ENCODE measurements at places on chromosomes 12 and 14.

DNA sequence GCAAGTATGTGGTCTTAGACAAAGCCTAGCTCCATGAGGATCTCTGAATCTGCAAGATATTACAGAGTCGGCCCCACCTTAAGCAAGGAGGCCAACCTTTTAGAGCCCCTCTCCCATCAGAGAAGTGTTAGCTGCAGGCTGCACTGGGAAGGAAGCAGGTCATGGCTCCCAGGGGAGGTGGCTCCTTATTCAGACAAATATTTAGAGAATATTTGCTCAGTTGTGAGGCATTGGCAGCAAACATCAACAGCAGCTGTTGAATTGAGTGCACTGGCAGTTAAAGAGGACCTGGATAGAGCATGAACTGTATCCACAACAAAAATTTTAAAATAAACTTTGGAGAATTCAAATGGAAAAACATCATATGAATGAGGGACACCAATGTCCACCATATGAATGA is 44.7 kb downstream of the FSCB start:
- no peak for DNase-seq

GRCh38 chr12:14999695-15000365 is 27.0 kb downstream of the PDE6H start:
- DNase-seq = no peak

DNA sequence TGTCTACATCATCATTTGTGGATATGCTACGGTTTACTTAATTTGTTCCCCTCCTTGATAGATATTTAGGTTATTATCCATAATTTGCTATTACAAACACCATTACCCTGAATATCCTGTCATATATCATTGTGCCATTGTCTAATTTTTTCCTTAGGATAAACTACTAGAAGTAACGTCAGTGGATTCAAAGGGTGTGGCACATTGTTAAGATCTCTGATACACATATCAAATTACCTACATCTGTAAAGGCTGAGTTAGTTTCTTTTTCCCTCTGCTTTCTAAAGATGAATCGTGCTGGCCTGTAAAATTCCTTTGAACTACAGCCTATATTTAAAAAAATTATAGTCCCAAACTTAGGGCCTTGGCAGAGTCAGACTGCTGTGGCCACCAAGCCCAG is 53.9 kb upstream of the STRN3 start:
- DNase-seq = no peak

- peak; percentile 91 for DNase-seq
Measured at GRCh38 chr12:107131832-107132616, 38.7 kb upstream of the CRY1 start.

DNA sequence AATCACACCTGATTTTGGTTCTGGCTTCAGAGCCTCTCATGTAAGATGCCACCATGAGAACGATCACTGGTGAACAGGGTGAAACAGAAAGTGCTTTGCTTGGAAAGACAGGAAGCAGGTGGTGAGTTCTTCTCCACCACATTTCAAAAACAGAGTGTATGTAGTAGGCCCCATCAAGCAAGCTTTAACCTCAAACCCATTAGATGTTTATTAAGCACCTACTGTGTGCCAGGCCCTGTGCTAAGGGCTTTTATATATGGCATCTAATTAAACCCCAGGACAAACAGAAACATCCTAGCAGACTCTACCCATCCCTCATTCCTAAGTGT is 47.8 kb upstream of the MED13L start:
- DNase-seq = no peak

DNA sequence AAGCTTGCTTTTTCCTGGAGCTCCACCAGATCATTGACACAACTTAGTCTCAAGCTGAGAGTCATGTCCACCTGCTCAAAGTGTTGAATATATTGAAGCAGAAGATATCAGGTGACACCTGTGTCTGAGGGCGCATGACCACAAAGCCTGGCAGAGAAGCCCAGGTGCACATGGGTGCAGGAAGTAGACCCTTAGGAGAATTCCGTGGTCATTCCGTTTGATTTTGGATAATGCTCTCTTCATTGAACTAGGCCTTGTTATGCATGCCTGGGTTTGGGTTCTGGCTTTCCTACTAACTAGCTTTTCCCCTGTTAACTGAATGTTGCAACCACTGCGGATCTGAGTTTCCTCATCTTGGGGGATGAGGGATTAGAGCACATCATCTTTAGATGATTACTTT is 7.1 kb downstream of the ARHGDIB start:
- DNase-seq = no peak

GRCh38 chr14:66543996-66544395 is 36.0 kb downstream of the GPHN start:
- no peak for DNase-seq

DNA sequence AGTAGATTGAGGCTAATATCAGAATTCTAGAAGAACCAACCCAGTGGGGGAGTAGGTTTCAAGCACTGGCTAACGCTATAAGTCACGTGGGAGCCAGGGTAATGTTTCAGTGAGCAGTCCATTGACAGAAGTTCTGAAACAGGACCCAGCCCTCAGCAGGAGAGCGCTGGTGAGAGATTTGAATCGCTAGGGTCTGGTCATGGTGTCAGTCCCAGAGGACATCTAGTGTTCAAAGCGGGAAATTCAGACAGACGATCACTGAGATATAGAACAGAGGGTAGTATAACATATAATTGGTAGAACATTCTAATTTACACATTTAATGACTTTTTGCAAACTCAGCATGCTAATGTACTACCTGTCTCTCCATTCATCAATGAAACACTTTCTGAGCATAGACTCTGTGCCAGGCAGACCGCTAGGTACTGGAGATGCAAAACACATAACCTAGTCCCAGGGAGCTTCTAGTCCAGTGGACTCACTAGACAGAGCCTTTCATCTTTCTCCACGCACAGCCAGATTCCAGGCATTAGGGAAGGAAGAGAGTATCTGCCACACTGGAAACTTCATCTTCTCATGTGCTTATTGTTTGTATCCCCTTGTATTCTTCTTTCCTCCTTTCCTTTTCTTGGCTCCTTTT is 35.4 kb upstream of the RNASE3 start:
- peak; percentile 80 for DNase-seq

- peak; percentile 26 for DNase-seq
Measured at GRCh38 chr12:117284140-117284539, 77.3 kb downstream of the NOS1 start.

DNA sequence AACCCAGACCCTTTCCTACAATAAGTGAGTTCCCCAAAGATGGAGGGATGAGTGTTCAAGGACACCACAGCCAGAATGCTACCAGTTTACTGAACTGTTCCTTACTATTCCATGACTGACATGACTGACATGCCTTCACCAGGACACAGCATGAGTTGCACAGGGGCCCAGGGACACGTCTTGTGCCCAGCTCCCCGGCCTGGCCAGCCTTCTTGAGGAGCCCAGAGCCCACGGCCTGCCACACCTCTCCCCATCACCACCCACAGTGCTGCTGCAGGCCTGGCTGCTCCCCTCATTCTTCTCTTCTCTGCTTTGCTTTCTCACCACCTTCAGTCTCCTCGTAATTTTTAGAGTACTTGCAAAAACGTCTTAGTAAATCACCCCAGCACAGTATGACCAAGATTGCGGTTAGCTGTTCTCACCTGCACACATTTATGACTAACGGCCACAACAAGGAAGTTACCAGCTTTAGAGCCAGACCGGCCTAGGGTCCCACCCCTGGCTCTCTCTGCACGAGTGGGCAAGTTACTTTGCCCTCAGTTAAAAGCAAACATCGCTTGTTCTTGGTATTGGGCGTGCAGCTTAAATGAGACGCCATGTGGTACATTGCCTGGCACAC is 18.5 kb downstream of the PPP2R5E start:
- DNase-seq = no peak

DNA sequence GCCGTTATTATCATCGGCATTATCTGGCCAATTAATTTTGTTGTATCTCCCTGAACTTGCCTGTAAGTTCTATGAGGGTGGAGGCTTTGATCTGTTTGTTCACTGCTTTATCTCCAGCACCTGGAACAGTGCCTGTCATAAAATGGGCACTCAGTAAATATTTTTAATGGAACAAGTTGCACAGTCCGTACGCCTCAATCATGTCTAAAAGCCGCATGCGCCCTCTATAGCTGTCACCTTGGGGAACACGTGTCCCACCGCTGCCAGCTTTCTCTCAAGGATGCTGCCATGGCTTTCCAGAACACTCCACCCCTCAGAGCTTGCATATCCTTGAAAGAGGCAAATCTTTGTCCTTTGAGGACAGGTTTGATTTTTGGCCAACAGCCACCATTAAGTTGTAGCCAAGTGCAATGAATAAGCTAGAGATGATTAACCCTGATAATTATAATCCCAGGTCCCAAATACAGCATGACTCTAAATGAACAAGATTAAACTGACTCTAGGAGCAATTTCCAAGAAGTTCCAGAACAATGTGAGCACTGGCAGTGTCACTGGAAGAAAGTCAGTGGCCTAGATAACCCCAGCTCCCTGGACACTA is 55.1 kb downstream of the ERH start:
- no peak for DNase-seq

DNA sequence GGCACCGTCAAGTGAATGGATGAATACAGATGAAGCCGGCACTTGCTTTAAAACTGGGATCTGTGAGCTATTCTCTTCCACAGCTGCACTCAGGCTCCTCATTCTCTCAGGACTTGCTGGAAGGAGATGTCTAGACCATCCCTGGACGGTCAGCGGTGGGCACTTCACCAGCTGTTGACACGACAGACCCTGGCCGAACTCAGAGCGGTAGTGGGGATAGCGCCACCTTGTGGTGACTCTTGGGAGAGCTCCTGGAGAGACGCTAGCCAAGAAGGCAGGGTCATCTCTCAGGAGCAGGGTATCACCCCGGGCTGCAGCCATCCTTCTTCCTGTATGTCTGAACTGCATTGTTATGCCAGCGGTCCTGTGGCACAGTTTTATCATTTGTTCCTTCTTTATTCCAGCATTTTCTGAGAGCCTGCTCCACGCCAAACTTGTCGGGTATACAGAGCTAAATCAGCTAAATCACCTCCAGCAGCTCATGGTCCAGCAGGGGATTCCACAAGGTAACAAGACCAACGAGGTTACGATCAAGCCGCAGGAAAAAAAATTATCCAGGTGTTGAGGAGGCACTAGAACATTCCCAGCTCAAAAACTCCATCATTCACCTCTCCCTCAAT is 10.0 kb downstream of the WNT1 start:
- peak; percentile 90 for DNase-seq

DNA sequence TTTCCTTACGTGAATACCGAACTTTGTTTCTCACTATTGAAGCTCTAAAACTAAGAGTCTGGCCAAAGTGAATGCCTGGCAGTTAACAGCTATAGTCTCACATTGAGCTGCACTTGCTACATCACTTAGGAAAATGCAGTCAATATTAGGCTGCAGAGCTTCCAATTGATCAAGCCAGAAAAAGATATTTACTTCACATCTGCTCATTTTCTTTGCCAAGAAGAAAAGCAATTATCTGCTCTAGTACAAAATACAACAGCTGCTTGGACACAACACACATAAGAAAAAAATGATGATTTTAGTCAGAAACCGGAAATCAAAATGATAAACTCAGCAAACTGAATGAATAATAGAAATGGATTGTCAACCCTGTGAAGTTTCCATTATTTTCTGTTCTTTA is 45.4 kb downstream of the TMTC1 start:
- no peak for DNase-seq

DNA sequence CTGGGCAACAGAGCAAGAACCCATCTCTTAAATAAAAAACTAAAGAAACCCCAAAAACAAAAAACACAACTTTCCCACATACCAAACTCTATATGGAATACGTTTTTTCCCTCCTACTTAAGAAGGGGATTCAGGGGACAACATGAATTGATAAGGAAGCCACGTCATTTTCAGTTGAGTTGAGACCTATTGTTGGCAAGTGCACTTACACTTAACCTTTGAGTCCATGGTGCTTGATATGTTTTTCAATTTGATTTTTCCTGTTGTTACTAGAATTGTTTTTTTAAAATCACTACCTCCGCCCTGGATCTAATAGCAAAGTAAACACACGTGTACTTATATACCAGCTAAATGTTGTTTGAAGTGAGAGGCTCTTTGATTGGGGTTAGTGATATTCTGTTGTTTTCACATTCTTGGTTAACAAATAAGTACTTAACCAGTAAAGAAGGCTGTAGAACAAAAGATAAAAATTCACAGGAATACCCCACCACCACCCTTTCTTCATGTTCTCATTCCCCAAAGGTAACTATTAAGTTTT is 2.0 kb downstream of the FAM177A1 start:
- DNase-seq = no peak

- no peak for DNase-seq
Measured at GRCh38 chr14:94450722-94451090, 1.9 kb downstream of the SERPINA11 start.

GRCh38 chr12:5871741-5872140 is 73.3 kb downstream of the ANO2 start:
- no peak for DNase-seq

- DNase-seq = no peak
Measured at GRCh38 chr12:87157791-87158190, 871.4 kb downstream of the C12orf50 start.

- no peak for DNase-seq
Measured at GRCh38 chr14:24465805-24466204, 23.2 kb upstream of the SDR39U1 start.

DNA sequence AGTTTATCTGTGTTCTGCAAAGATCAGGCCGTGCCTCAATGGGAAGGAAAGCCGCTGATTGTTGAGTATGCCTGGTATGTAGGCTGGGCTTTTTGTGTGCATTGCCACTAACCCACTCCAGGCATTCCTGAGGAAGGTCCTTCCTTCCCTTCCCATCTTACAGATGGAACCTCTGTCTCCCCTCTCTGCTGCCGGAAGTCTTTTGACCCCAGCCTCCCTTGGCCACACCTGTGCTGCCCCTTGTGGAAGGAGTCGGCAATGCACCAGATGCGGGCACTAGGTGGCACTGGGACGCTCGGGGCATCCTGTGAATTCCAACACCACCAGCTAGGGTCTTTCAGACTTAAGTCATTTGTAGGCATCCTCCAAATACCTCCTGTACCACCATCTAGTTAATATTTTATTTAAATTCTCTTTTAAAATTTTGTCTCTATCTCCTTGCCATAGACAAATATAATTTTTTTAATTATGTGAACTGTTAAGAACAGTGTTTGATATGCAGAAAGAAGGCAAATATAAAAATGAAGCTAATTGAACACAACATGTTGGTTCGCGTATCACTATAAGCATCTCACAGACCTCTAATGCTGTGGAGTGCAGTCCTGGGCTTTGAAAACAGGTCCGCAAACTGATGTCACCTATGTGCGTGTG is 99.6 kb downstream of the RIN3 start:
- DNase-seq = peak; percentile 41

GRCh38 chr14:45998554-45998953 is 653.0 kb downstream of the RPL10L start:
- no peak for DNase-seq

DNA sequence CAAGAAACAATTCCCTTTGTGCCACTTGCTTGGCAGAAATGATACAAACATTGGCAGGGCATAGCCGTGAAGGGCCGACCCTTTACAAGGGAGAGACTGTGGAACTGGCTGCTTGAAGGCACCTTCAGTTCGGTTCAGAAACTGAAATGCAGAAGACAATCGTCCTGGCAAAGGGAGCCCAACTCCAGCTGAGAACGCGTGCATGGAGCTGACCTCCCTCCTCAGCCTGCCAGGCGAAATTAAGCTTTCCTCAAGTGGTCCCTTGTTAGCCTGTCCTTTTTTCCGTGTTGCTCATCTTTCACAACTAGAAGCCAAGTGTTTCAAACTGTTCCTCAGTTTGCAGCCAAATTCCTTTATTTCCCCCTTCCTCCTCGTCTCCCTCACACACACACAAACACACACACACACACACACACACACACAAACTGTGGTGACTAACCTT is 8.1 kb downstream of the LGR5 start:
- peak; percentile 88 for DNase-seq
